ENCODE measurements at places on chromosomes 2 and 18. TPM values are rescaled to one million over a fixed set of nuclear protein-coding genes. Genes with fewer than 3 reads are reported as not detected.

Gene ANKRD30B
- total RNA-seq: 0.35 TPM

Gene ALKAL2
- total RNA-seq: 2.6 TPM

Gene IL1B
- 0.17 TPM for total RNA-seq

Gene LIPT1
- 12.6 TPM for total RNA-seq

DNA sequence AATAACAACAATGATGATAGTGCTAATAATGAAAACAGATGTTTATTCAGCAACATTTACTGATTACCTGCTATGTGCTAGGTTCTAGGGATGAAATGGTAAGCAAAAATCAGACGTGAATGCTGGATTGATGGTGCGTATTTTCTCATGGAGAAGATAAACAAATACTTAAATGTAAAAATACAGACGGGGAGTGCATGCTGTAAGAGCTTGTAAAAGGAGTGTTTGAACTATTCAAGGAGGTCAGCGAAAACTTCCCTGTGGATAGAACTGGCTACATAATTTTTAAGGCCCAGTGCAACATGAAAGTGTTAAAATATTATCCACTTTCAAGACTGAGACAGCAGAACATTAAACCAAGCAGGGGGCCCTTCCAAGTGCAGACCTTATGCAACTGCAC is 22.1 kb downstream of the MTX2 start:
- no peak for ATAC-seq

- ATAC-seq: no peak
These were observed 132.9 kb downstream of the FAM161A start for GRCh38 chr2:61720911-61721310.

- peak; percentile 84 for ATAC-seq
These were observed 11.3 kb upstream of the SUMO1 start for GRCh38 chr2:202249521-202250253.

- ATAC-seq: no peak
These were observed 41.0 kb downstream of the GLI2 start for GRCh38 chr2:120776649-120777048.

DNA sequence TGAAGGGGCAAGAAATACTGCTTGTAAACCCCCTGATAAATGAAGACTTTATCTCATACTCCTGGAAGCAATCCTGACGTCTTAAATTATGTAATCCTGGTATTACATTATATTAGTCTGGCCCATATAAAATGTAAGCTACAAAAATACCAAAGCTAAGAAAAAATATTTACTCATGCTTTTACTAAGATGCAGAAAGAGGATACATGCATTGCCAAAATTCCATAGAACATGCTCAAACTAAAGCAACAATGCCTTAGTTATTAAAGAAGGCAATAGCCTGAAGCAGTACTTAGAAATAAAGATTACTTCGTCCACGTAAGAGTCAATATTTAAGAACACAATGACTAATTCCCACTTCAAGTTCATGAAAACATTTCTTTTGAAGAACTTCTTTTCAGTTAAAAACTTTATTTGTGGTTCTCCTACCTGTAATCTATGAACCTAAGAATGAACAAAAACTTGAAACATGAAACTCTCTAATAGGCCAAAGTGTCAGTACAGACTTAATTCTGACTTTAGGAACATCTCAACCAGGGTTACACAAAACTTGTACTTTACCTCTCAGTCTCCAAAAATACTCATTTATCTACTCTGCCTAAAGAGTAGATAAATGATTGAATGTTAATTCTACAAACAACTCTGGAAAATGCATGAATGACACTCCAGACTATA is 117.3 kb downstream of the THADA start:
- no peak for ATAC-seq

- ATAC-seq: no peak
These were observed 25.7 kb downstream of the ABHD3 start for GRCh38 chr18:21678859-21679258.

Data from motor neuron (in vitro differentiated cells).